ENCODE measurements at places on chromosomes 2 and 18.

- DNase-seq: peak; percentile 63
Observed at GRCh38 chr2:72893594-72894319, 6.5 kb downstream of the SPR start.

- no peak for DNase-seq
Observed at GRCh38 chr2:180985771-180986395, 5.5 kb downstream of the UBE2E3 start.

DNA sequence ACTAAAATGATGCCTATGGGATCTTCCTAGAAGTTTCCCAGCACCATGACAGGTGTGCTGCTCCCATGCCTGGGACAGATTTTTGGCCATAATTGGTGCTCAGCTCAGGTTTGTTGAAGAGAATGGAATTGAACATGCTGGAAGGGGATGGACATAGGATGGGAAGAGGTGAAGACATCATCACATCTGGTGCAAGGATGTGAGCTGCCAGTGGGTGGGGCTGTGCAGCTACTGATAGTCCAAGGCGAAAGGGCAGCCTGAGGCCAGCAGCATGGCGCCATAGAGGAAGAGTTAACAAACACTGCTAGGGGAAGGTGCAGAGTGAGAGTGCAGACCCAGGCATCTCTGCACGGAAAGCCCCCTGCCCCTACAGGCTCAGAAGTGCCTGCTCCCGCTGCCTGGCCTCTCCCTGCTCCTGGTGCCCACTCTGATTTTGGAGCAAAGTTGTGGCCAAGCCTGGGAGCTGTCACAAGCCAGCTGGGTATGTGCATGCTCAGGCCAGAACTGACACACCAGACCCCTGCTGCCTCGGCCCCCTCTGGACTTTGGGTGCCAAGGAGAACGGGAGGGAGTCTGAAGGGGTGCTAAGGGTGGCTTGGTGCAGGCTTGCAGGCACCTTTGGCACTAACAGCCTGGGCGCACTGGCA is 178.6 kb downstream of the ZBTB7C start:
- DNase-seq: peak; percentile 47

- no peak for DNase-seq
Observed at GRCh38 chr2:112712903-112713584, 7.8 kb upstream of the NT5DC4 start.

- no peak for DNase-seq
Observed at GRCh38 chr2:38245114-38245641, 131.9 kb downstream of the ATL2 start.

GRCh38 chr2:179125404-179125803 is 75.5 kb upstream of the CCDC141 start:
- DNase-seq: no peak

GRCh38 chr2:173354582-173355131 is at the start of gene CDCA7:
CDCA7 (plus strand) TSS chr2:173354872; CDS start chr2:173354964, 92 bp downstream.
- peak; percentile 63 for DNase-seq

GRCh38 chr18:670522-670921 is 13.1 kb downstream of the TYMS start:
- no peak for DNase-seq

DNA sequence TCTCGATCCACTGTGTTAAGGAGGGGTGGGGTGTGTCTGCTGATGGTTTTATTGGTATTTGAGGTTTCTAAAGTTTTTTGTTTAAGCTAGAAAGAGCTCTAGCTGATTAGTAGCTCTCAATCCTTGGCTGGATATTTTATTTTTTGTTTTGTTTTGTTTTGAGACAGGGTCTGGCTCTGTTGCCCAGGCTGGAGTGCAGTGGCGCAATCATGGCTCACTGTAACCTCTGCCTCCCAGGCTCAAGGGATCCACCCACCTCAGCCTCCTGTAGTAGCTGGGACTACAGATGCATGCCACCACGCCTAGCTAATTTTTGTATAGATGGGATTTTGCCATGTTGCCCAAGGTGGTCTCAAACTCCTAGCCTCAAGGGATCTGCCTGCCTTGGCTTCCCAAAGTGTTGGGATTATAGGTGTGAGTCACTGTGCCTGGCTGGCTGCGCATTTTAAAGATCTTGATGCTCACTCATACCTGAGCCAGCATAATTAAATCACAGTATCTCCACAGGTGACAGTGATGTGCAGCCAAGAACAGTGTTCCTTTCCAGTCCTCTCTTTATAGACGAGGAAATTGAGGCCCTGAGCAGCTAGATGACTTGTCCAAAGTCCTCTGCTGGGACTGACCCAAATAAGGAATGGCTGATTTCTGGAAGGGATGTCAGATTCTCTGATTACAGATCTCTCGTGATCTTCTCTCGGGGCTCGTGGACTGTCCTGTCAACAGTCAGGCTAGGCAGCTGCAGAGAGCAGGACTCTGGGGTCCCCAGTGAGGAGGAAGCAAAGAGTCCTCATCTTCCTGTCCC is 44.5 kb downstream of the SPTBN1 start:
- DNase-seq: no peak

DNA sequence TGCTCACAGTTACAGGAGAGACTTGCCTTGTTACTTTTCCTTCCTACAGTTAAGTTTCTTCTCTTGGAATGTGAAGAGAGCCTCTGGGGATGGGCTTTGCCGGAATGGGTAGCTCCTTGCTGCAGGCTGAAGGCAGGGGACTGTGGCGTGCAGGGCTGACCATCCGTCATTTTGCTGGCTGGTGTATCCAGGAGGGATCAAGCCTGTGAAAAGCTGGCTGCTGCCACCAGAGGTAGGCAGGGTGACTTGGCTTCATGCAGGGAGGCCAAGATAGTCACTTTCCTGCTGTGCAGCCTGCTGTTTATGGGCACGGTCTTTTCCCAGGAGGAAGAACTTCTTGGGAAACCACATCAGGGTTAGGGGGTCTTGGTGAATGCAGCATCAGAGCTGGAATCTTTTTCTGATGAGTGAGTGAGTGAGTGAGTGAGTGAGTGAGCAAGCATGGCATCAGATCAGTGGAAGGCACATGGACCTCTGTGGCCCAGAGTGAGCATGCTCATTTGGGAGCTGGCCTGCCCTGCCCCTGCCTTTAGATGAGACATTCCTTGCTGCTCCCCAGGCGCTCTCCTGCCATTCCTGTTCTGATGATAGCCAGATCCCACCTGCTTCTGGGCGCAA is 33.0 kb downstream of the FHOD3 start:
- peak; percentile 28 for DNase-seq

DNA sequence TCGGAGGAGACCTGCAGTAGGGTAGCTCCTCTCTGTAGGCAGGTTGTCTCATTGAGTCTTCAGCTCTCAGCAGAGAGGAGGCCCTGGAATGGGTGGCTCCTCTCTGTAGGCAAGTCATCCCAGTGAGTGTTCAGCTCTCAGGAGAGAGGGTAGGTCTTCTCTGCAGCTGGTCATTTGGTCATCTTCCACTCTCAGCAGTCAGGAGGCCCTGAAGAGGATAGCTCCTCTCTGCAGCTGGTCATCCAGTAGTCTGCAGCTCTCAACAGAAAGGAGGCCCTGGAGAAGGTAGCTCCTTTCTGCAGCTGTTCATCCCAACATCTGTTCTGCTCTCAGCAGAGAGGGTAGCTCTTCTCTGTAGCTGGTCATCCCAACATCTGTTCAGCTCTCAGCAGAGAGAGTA is 26.0 kb upstream of the RUFY4 start:
- no peak for DNase-seq

DNA sequence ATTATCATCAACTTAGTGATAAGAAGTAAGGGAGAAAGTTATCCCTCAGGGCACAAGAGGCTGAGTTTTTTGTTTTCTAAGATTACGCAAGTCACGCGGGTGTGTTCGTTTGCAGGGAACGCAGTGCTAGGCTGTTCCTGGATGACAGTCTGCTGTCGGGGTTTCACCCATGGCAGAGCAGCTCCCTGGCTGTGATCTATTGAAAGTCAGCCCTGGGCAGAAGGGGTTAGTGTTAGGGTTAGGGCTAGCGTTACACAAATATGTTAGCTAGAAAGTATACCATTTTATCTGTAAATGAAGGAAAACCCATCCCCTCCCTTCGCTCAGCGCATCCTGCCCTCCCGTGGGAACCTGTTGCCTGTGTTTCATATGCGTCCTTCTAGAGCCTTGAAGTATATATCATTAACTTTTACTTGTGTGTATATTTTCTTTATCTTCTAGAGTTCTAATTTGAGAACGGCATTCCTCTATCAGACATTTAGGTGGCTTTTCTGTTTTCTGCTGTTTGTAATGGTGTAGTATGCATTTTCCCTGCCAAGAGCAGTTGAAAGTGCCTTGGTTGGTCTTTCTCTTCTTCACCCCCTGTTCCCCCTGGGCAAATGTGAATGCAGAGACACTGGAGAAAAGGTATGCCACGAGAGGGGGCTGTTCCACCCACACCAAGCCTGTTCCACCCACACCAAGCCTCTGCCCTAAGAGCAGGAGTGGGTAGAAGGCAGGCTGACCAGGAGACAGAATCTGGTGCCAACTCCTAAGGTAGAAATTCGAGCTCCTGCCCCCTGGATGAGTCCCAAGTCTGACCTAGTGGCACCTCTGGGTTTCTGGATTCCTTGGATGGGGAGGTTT is 47.0 kb downstream of the ARMC9 start:
- no peak for DNase-seq

GRCh38 chr18:70126832-70127231 is 78.7 kb downstream of the RTTN start:
- DNase-seq: no peak

All from liver (tissue), 10 donors.